NCI-H1105 treated with DMSO at 0.1 percent for 48 hours (cell line): ENCODE measurements at places on chromosomes 7 and 10.

DNA sequence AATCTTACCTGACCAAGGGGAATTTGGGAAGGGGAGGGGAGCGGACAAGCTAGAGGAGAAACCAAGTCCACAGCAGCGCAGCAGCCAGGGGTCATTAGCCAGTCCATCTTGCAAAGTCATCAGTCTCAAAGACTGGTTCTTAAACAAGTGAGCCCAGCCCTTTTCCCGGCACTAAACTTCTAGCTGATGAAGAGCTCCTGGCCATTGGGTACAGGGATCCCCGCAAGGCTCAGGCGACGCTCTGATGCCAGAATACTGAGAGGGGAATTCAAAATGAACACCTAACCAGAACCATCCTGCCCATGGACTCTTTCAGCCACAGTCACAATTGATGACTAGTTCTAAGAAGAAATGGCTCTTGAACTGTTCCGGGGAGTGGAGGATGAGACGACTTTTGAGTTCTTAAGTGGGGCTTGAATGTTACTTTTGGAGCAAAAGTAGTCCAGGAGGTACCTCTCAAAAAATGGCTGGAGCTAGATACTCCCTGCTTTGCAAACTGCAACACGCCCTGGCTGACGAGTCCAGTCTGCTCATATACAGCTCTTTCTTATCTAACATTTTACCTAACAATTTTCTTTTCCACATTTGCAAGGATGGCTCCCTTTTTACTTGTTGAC lies 2.5 kb upstream of the TWIST1 start:
- no peak for DNase-seq

- no peak for DNase-seq
Observed at GRCh38 chr10:79237454-79238157, 109.7 kb upstream of the PPIF start.

GRCh38 chr10:12792889-12793556 lies 208.5 kb downstream of the CCDC3 start:
- no peak for DNase-seq

DNA sequence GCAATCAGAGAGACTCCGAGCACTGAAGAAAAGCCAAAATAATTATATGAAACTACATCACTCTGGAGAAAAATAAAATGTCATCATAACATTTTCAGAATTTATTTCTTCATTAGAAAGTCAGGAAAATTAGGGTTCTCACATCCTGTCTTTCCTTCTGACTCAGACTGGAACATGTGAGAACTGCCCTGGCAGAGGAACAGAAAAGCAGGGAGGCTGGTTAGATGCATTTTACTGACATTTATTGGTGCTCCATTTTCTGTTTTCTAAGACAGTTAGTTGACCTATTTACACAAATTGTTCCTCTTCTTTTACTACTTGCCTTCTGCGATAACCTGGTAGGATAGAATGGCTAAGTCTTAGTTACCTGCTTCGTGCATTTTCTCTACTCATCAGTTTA lies 58.6 kb upstream of the ANK3 start:
- DNase-seq, result no peak

- no peak for DNase-seq
Observed at GRCh38 chr7:70439651-70440050, 692.3 kb upstream of the GALNT17 start.

- DNase-seq, result no peak
Observed at GRCh38 chr10:285216-285615, 150.0 kb downstream of the ZMYND11 start.

DNA sequence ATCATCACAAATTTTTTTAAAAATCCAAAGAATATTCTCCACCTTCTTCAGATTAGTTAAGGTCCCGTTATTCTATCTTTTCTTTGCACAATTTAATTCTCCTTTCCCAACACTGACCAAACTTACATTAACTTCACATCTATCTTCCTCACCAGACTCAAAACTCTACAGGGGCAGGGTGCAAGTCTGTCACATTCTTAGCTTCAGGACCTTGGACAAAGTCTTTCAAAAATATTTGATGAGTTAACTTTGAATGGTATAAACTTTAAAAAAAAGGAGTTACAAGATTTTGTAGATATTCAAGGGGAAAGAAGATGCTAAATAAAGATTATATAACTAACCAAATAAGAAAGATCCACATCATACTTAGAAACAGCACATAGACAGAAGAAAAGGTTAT lies 132.7 kb downstream of the ZNF438 start:
- DNase-seq, result no peak

DNA sequence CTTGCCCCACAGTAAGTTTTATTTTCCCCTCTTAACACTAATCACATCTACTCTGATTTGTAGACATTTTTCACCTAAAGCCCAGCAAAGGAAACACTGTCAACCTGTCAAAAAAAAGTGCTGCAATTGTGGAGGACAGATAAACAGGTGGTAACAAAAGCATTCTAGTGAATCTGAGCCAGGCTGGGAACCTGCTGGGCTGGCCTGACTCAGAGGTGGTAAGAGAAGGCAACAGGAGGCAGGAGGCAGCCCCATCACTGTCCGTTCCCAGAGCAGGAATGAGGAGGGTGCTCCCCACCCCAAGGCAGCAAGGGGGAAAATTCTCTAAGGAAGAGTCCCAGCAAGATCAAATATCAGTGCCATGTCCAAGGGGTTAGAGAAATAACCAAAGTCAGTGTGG lies 19.5 kb upstream of the HERPUD2 start:
- no peak for DNase-seq

GRCh38 chr10:6497620-6498019 lies 82.5 kb downstream of the PRKCQ start:
- DNase-seq, result no peak

DNA sequence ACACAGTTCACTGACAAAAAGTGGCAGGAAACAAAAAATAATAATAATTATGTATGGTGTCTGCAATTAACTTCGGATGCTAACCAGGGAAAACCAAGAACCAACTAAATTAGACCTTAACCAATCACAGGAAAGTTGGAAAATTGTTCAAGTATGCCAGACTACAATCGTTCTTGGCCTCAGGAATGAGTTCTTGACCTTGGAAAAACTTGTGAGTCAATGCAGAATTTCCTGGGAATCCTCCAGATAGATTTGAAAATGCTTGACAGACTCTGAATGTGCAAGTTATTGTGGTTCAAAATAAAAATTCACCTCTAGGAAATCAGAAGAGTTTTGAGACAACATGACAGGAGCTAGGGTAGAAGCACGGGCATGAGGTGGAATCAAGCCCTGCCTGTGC lies 171.5 kb downstream of the C7orf25 start:
- DNase-seq, result no peak
